ENCODE measurements at places on chromosomes 3 and 15.

- DNase-seq, result no peak
These were observed 247.3 kb upstream of the CHRM5 start for GRCh38 chr15:33720952-33721351.

DNA sequence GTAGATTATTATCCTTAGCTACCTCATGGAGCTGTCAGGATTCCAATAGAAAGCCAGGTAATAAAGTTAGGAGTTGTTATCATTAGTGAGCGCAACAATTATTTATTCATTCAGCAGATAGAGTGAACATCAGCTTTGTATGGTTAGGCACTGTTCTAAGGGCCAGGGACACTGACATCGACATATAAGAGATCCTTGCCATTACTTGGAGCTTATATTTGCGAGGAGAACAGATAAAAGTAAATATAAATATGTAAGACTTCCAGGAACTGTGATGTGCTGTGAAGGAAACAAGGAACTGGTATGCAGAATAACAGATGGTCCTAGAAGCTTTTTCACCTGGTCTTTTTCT lies 473 bp downstream of the LSM3 start:
- no peak for DNase-seq

GRCh38 chr3:106329521-106329920 lies 460.7 kb upstream of the CBLB start:
- no peak for DNase-seq

- no peak for DNase-seq
These were observed 48.7 kb downstream of the FBN1 start for GRCh38 chr15:48596841-48597240.

- no peak for DNase-seq
These were observed 45.9 kb downstream of the DAPK2 start for GRCh38 chr15:64000183-64000951.

- no peak for DNase-seq
These were observed 13.2 kb downstream of the USP3 start for GRCh38 chr15:63517628-63518027.

- DNase-seq, result no peak
These were observed 103.1 kb downstream of the THSD4 start for GRCh38 chr15:71218272-71218805.

- DNase-seq, result no peak
These were observed 13.3 kb upstream of the CD47 start for GRCh38 chr3:108103886-108104797.

- no peak for DNase-seq
These were observed 191.7 kb upstream of the ATP11B start for GRCh38 chr3:182601597-182601996.

DNA sequence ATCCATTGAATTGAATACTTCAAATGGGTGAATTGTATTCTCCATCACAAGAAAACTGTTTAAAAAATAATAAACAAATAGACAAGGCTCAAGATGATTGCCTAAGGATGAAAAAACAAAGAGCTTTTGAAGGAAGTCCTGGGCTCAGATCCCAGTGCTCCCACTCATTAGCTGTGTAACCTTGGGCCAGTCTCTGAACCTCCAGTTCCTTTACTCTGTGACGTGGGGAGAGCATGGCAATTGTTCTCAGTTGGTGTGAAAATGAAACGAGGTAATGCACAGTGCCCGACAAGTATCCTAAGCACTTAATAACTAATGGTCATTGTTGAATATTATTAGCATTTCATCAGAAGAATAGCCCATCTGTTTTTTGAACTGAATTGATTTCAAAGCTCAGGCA lies 40.7 kb downstream of the TNIK start:
- DNase-seq, result no peak

DNA sequence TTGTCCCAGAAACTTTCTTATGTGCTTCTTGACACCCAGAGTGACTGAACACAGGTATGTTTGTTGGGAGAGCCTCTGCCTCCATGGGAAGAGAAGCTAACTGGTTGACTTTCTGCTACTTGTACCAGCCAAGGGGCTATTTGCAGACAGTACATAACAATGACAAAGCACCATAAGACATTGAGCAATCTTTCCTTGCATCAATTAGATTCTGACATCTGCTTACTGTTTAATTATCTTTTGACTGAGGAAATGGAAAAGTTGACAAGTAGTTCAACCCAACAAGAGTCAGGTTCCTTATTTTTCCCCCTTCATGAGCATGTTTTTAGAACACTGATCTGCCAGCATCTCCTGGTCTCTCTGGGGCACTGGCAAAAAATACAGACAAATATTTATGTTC lies 157.7 kb downstream of the RPLP1 start:
- DNase-seq, result no peak

GRCh38 chr3:16370872-16371740 lies 106.1 kb downstream of the OXNAD1 start:
- DNase-seq, result no peak

DNA sequence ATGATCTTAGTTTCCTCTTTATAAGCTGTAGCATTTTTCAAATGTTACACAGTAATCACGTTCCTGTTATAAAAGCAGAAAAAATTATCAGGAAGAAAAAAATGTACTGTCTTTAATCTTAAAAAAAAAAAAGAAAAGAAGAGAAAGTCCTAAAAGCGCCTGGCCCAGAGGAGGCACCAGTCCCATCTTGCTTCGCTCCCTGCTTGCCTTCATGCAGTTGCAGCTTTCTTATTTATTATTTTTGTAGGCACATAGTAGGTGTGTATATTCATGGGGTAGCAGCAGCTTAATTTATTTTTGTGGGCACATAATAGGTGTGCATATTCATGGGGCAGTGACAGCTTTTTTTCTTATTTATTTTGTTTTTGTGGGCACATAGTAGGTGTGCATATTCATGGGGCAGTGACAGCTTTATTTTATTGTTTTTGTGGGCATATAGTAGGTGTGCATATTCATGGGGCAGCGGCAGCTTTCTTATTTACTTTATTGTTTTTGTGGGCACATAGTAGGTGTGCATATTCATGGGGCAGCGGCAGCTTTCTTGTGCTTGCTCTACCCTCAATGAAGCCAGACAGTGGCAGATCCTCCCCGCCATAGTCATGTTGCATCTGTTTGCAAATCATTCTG lies 5.5 kb upstream of the EHD4 start:
- no peak for DNase-seq

GRCh38 chr15:99406716-99407487 lies 155.6 kb downstream of the LRRC28 start:
- no peak for DNase-seq

DNA sequence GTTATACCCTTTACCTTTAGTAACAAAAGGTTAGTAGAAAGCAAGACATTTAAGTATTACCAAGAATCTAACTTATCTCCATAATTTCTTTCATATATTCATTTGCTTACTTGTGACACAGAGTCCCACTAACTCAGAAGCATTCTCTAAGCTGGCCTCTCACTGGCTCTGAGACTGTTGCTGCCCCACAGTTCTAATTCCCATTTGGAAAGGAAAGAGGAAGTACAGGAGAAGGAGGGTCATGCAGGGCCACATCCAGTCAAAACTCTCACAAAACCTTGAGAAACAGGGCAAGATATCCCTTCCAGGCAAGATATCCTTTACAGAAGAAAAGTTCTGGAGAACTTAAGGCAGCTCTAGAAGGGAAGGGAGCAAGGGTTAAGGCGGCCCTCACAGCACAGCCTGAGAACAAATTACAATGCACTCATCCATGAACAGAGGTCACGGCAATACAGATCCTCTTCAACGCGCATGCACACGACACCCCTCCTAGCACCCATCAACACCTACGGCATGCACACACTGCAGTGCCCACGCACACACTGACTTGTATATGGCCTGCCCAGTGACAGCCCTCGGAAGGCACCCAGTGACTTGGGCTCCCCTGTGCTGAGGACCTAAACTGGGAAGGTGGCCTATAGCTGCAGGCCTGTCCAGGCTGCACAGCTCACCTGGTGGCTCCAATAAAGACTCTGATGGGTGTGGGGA lies 13.0 kb upstream of the MYO5C start:
- DNase-seq, result no peak

DNA sequence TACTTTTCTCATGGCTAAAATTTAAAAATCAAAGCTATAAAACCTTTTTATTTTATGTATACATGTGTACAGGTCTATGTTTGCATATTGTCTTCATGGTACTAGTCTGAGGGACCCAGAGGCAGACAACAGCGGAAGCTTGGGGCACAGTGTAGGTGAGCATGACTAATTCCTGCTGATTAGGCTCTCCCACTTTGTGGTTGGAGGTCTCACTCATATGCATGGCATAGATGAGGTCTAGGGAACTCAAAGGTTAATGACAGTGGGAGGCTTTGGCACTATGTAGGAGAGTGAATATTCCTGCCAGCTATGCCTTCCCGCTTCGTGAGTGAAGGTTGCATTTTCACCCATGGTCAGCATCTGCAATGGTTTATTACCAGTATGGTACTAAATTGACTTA lies 47.5 kb upstream of the AADACL2 start:
- DNase-seq, result no peak

DNA sequence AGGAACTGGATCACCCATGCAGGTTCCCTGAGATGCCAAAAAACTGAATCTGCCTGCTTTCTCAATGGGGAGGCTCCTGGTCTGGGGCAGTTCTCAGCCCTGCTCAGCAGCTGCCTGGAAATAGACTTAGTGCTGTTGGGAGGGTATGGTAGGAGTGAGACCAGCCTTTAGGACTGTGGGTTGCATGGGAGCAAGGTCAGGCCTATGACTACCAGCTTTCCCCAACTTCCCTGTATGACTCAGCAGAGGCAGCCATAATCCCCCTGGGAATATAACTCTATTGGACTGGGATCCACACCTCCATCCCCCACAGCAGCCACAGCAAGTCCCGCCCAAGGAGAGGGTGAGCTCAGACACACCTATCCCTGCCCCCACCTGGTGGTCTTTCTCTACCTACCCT lies 87.0 kb downstream of the CFAP44 start:
- no peak for DNase-seq

DNA sequence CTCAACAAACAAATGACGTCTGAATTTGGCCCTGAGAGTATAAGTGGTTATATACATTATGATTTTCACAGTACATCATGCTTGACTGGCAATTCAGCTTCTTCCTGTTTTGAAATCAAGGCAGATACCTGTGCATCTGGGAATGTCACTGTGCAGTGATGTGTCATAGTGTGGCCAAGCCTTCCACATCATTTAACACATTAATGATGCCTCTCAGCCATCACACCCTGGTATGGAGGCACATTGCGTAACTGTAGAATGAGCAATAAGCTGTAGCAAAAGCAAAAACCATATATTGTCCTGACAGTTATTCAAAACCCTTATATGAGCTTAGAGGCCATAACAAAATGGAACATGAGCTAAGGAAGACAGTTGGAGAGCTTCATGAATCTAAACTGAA lies 246.0 kb downstream of the EPHA3 start:
- DNase-seq, result no peak

- no peak for DNase-seq
These were observed 175.3 kb downstream of the XXYLT1 start for GRCh38 chr3:195095704-195096036.

GRCh38 chr15:71800835-71801745 lies 9.3 kb upstream of the NR2E3 start:
- DNase-seq, result no peak

GRCh38 chr3:16587681-16588060 lies 17.6 kb downstream of the DAZL start:
- DNase-seq, result no peak

- no peak for DNase-seq
These were observed 26.6 kb upstream of the KY start for GRCh38 chr3:134677196-134677986.

- no peak for DNase-seq
These were observed 150.5 kb downstream of the RSRC1 start for GRCh38 chr3:158260392-158260791.

Data from activated T-helper 1 cell treated with anti-CD3 and anti-CD28 coated beads, Interleukin-2, amount 50 U/mL, for 16 hours (primary cell).